Right renal cortex interstitium (tissue), 3 donors: ENCODE measurements at places on chromosomes 1 and 21.
A peak's percentile ranks its signal among the peaks of the same experiment; 100 is the strongest.

DNA sequence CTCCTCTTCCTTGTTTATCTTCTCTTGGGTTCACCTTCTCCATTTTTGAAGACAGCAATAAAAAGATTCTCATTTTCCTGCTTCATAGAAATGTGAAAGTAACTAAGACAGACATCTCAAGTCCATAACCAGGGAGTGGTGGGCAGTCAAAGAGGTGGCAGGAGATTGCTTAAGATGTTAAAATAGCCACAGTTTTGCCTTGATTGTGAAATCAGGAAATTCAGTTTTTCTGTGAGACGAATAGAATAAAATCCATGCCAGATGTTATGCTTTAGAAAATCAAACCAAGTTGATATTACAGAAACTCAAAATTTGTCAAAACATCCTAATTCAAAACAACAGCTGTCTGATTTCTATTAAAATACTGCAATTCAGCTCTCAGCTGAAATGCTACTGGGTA lies 57.2 kb downstream of the TNN start:
- no peak for DNase-seq

DNA sequence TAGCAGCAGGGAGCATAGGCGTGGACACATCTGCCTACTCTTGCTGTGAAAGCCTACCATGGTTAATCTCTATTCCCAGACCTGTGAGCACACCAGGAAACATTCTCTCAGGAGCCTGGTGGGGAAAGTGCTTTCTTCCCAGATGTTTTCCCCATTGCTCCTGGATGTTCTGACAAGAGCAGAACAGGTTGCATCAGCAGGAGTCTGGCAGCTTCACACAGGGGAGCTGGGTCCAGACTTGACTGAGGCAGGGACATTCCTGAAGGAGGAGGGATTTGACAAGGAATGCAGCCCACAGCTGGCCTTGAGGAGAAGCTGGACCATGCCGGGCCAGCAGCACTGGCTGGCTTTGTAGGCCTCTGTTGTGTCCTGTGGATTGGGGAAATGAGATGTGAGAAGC lies 21.0 kb upstream of the ARTN start:
- DNase-seq = no peak

- DNase-seq = no peak
Observed at GRCh38 chr1:192045131-192045530, 113.1 kb upstream of the RGS18 start.

DNA sequence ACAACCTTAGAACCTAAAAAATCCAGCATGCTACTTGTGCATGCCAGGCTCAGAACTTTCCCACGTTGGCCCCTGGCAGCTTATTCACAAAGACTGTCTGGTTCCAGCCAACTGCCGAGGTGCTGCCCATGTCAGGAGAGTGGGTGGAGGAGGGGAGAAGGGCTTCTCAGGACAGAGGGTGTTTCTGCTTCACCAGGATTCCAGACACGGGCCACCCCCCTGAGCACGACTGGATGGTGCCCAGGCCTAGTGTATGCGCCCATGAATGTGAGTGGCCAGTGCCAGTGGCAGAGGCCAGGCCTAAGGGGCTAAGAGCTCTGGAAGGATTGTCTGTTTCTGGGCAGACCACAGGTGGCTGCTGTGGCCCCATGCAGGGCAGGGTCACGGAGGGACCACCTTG lies 148.2 kb upstream of the COL6A1 start:
- no peak for DNase-seq

- DNase-seq = no peak
Observed at GRCh38 chr1:106675558-106675957, 380.9 kb upstream of the PRMT6 start.

DNA sequence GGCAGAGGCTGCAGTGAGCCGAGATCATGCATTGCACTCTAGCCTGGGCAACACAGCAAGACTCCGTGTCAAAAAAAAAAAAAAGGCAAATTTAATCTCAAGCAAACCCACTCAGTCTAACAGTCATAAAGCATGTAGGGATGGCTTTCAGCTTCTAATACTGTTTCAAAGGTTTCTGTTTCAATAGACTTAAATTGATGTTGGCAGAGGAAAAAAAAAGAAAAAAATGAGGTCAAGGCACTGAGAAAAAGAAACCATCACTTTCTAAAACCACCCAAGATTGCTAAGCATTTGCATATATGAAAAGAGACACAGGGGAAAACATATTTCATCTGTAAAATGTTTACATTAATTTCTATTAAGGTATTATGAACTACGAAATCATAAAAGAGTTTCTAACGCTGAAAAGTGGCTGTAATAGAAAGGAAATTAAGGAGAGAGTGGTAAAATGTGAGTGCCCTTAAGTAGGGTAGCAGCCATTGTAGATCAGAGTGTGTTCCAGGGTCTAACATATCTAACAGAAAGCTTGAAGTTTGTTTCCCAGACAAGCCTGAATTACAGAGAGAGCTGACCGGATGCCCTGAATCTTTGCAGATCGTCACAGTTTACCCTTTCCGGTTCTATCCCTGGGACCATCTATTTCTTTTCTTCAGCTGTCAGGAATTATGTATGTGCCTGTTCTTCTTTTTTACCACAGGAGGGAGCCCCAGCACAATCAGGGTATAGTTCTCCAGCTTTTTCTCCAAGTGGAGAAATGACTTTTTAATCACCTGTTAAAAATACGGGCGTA lies 70.0 kb downstream of the PLD5 start:
- no peak for DNase-seq

GRCh38 chr1:160177231-160177630 lies 13.1 kb upstream of the CASQ1 start:
- no peak for DNase-seq

DNA sequence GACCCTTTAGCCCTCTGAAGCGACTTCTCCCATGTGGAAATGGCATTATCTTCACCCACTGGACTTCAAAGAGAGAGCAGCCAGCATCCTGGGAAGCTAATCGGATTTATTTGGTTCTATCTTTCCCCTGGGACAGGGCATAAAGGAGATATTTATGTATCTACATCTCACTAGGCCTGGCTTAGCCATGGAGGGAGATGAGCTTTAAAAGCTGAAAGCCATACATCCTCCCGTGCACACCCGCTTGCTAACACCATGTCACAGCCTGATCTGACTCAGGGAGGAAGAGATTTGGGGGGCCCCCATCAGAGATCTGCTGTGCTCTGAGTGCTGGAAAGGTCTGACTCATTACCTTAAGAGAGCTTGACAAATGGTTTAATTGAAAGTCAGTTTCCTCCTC lies 155.9 kb downstream of the PLXNA2 start:
- DNase-seq = no peak

- no peak for DNase-seq
Observed at GRCh38 chr1:42777852-42778251, 6.9 kb upstream of the TMEM269 start.

- no peak for DNase-seq
Observed at GRCh38 chr1:29249170-29249691, 12.9 kb downstream of the PTPRU start.

- DNase-seq = no peak
Observed at GRCh38 chr21:17488620-17489019, 24.2 kb upstream of the CXADR start.

GRCh38 chr21:37273911-37274690 lies 7.0 kb upstream of the VPS26C start:
- no peak for DNase-seq

DNA sequence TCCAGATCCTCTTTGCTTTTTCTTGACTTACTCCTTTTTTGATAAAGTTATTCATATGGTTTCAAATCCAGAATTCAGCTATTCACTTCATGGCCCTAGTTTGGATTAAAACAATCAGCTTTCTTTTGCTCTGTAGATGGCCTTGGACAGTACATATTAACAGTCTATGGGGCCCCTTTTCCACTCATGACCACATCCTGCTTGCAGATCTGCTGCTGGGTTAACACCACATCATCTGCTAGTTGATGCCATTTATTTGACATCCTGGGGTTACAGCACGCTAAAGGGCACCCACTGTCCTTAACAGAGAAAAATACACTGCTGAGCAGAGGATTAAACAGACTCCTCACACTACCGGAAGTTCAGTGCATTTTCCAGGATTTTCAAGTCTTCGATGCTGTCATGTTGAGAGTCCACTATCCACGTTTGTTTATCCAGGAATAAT lies 941 bp upstream of the IFI16 start:
- no peak for DNase-seq

DNA sequence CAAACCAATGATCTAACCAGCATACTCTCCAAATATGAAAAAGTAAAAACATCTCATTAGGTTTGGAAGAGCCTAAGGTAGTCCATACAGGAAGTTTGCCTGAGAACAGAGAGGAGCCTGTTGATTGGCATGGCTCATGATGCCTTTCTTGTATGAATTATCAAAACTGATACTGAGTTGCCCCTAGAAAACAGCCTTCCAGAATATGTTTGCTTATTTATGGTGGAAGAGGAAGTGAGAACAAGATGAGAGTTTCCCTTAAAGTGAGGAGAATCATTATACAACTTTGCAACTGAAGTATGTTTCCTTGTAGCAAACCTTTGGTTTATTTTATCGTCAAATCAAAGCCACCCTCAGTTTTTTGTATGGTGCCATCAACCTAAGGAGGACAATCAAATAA lies 23.8 kb upstream of the KIAA1614 start:
- no peak for DNase-seq

DNA sequence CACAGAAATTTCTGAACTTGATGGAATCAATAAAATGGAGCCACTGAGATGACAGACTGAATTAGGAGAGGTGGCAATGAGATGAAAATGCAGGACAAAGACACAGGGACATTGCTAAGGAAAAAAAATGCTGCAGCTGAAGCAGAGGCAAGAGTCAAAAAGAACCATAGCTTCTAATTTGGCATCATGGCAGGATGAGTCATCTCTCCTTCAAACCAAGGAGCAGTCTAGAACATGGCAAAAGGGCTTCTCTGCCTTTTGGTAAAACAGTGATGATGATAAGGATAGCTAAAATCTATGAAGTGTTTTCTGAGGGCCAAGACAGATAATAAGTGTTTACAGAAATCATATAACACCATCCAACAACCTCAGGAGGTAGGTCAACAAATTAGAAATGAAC lies 16.8 kb downstream of the SLC19A2 start:
- no peak for DNase-seq

- peak; percentile 50 for DNase-seq
Observed at GRCh38 chr1:81305997-81306452, 494.7 kb upstream of the ADGRL2 start.

- no peak for DNase-seq
Observed at GRCh38 chr1:198794498-198794897, 155.7 kb downstream of the PTPRC start.

DNA sequence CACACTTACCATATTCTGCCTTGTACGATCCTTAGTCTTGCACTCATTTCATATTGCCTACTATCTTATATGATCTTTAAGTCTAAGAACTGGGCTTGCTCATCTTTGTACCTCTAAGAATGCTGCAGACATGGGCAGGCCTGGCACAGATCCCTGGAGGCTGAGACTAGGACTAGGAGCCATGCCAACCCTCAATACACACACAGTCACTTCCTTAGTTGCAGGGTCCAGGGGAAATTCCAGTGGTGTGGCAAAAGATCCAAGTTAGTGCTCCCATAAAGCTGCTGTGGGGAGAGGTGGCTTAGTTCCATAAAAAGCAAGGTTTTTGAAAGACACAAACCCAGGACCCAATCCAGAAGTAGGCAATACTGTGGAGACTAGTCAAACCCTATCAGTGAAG lies 59.9 kb downstream of the CYYR1 start:
- no peak for DNase-seq

GRCh38 chr1:160465123-160465522 lies 57.9 kb downstream of the SLAMF6 start:
- no peak for DNase-seq

DNA sequence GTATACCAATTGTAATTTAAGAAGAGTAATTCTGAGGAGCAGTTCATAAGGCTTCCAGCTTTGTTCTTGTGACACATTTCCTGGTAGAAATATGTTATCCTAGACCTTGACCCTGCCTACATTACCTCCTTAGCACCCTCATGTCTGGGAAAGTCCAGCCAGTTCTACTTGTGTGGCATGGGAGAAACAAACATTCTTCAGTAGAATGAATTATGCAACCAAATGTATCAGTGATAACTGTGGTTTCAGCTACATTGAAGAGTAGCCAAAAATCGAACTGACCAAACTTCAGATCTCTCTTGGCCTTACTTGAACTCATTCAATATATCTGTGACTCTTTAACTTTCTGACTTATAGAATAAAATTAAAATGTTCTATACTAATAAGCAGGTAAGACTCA lies 308.1 kb upstream of the LYPLAL1 start:
- DNase-seq = no peak

- DNase-seq = no peak
Observed at GRCh38 chr1:78298349-78298748, 192.4 kb upstream of the PTGFR start.
